CD4-positive, alpha-beta T cell treated with Interleukin-17A for 1 hour (primary cell): ENCODE measurements at places on chromosomes 7 and 10.

DNA sequence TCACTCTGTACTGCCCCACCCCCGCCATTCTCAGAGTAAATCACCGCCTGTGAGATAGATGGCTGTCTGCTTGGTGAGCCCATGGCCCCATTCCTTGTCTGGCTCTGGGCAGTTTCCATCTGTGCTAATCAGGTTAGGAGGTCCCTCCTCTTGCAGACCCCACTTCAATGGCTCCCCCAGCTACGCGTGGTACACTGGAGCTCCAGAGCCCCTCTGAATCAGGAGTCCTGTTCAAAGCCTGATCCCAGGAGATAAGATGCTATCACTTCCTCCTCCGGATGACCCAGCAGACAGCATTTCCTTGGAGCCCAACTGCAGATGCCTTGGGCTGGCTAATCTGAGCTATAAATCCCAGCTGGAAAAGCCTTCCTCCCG, 122.3 kb downstream of the SH3PXD2A start:
- no peak for DNase-seq

DNA sequence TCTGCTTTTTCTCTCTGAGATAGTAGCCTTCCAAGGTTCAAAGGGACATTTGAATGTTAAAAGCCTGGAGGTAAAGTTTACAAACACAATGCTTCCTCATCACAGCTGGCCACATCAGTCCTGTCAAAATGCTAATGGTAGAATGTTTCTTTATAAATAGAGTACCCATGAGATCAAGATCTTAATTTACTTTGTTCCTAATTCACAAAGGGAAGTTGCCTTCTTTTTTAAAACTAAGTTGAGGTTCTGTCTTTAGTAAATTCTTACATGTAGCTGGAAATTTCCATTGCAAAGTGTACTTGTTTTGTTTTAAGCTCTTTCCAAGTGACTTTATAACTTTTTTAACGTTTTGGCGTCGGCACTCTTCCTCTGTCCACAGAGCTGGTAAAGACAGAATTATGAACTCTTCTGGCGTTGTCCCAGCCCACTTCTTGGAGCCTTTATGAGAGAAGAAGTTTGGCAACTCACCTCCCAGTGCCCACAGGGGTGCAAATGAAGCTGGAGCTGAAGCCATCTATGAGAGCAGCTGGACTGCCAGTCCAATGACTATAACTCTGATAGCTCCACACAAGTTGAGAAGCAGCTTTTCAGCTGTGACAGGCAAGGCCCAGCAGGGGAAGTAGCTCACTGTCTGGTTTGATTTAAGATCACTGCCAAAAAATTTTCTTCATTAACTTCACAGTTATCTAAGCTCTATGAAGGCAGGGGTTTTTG, 23.3 kb downstream of the FZD1 start:
- no peak for DNase-seq

DNA sequence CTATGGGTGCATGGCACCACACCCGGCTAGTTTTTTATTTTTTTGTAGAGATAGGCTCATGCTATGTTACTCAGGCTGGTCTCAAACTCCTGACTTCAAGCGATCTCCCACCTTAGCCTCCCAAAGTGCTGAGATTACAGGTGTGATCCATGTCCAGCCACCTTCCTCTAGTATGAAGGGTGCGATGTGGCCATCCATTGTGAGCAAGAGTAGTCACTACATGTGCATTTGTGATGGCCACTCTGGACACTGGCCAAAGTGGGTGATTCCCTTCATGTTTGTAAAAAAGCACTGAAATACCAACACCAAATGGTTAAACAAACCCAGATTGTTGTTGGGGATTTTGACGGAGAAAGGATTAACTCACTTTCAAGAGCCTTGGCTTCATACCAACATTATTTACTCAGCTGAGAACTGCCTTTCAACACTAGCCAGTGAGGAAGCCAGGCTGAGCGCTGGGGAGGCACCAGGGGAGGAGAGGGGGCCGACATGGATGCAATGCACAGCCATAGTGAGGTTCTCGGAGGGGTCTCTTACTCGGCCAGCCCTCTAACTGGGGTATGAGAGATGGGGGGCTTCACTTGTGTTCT, 198.1 kb upstream of the LYZL2 start:
- no peak for DNase-seq

GRCh38 chr7:149690688-149691446, 82.5 kb downstream of the ZNF467 start:
- DNase-seq = no peak

DNA sequence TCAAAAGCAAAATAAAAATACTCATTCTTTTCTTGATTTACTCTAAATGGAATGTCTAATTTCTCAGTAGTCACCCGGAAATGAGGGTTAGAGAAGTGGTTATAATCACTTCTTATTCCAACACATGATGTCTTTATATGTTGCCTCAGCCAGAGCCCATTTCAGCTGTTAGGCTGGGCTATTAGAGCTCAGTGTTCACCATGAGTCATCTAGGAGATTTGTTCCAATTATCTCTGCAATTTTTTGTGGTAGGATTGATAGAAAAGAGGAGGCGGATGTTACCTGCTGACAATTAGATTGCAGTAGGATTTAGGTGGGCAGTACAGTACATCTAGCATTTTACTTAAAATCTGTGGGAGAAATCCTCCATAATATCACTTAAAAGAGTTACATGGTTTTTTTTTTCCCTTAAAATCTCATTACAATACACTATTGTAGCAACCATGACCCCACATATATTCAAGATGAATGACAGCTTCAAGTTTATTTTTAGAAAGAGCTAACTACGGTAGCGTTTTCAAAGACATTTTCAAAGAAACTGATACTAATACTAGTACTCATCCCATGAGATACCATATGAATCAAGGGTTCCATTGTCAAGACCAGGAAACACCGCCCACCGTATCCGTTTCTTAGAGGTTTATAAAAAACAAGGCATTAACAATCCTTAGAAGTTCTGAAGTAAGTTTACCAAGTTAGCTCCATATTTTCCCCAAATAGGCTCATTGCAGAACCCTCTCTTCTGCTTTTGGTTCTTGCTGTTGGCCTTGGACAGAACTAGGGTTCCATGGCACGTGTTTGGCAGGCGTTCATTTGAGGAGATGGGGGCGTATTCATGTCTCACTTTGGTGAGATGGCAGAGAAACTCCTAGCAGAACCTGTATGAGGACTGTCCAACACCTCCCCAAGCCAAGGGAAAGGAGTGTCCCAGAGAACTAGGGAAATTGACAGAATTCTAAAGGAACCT, 10.4 kb downstream of the CPA2 start:
- DNase-seq = no peak

- no peak for DNase-seq
Measured at GRCh38 chr10:133229265-133230043, 563 bp upstream of the UTF1 start.

- no peak for DNase-seq
Measured at GRCh38 chr7:104551226-104551625, 222.8 kb downstream of the LHFPL3 start.

GRCh38 chr7:154881026-154881425, 121.9 kb downstream of the PAXIP1 start:
- no peak for DNase-seq

GRCh38 chr7:123282181-123282580, 82.4 kb upstream of the SLC13A1 start:
- DNase-seq = no peak

GRCh38 chr10:47091421-47091820, 180.2 kb downstream of the PTPN20 start:
- DNase-seq = no peak

GRCh38 chr7:139730746-139731612, 46.8 kb downstream of the HIPK2 start:
- peak; percentile 19 for DNase-seq

DNA sequence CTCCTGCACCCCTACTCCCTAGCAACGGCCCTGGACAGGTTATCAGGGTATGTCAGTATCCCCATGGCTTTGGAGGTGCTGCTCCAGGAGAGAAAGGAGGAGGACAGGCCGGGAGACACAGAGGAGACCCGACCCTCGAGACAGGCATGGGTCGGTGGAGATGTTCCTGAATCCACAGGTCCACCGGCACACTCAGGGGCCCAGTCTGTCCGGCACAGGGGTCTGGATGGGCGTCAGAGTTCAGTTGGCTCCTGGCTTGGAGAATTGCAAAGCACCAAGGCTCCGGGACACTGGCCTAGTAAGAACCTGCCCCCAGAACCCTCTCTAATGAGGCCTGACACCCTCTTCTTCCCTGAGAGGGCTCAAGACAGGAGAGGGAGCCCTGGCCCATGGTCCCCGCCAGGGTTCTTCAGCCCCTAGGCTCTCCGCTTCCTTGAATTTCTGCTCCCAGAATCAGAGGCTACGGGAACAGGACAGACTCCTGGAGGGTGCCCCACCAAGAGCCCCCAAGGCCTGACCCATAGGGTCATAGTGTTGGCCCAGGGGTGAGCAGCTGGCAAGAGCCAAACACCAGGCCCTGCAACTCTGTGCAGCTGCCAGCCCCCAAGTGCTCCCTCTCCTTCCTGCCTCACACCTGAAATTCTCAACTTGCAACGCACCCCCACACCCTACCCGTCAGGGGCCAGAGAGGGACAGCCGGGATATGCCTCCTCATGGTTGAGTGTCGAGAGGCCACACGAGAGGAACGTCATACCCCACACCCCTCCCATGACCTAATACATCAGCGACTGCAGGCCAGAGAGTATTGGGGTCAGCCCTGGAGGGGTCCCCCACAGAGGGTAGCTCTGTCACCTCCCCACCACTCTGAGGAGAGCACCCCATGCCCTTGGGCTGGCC, 5.5 kb upstream of the IRF5 start:
- DNase-seq = no peak

- no peak for DNase-seq
Measured at GRCh38 chr10:49527061-49527460, 11.9 kb downstream of the ERCC6 start.

GRCh38 chr10:100009283-100009792, 409 bp downstream of the DNMBP start:
- DNase-seq = no peak

GRCh38 chr10:43606323-43607198, at the start of gene ZNF485:
TSS of gene ZNF485 (plus strand) at chr10:43606438. CDS start at chr10:43607051, 613 bp downstream.
- peak; percentile 67 for DNase-seq

- DNase-seq = no peak
Measured at GRCh38 chr7:2585446-2585845, 26.7 kb downstream of the IQCE start.

DNA sequence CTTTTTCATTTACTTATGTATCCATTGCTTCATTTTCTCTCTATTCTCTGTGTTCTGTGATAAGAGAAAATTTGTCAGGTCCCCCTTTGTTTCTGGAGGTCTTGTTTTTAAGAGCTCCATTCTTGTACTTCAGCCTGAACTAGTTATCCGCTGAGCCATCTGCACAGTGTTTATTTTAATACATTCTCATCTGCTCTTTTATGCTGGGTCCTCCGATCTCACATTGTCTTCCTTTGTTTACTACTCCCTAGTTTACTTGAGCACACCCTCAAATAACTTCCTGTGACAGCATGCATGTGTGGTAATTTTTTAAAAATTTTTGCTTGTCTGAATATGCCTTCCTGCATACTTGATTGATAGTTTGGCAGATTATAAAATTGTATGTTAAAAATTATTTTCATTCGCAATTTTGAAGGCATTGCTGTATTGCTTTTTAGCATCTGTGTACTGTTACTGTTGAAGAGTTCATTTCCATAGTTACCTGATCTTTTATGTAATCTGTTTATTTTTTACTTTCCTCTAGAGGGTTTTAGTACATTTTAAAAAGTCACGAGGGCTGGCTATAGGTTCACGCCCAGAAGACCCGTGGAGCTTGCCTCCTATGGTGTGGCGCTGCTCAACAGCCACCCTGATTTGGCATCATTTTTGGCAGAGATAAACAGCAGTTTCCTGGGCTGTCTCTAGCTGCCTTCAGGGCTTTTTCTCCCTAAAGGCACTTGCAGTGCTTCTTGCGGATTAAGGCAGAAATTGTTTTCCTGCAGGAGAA, 31.9 kb downstream of the RSBN1L start:
- DNase-seq = no peak

- DNase-seq = peak; percentile 30
Measured at GRCh38 chr7:131103997-131104396, 223.7 kb upstream of the MKLN1 start.

DNA sequence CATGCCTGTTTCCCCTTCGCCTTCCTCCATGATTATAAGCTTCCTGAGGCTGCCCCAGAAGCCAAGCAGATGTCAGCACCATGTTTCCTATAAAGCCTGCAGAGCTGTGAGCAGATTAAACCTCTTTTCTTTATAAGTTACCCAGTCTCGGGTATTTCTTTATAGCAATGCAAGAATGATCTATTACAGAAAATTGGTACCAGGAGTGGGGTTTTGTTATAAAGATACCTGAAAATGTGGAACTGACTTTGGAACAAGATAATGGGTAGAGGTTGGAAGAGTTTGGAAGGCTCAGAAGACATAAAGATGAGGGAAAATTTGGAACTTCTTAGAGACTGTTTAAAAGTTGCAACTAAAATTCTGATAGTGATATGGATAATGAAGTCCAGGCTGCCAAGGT, 4.8 kb upstream of the RSU1 start:
- no peak for DNase-seq

GRCh38 chr10:81784111-81784597, 90.8 kb upstream of the NRG3 start:
- no peak for DNase-seq

GRCh38 chr10:102279104-102279503, 33.8 kb downstream of the GBF1 start:
- no peak for DNase-seq

DNA sequence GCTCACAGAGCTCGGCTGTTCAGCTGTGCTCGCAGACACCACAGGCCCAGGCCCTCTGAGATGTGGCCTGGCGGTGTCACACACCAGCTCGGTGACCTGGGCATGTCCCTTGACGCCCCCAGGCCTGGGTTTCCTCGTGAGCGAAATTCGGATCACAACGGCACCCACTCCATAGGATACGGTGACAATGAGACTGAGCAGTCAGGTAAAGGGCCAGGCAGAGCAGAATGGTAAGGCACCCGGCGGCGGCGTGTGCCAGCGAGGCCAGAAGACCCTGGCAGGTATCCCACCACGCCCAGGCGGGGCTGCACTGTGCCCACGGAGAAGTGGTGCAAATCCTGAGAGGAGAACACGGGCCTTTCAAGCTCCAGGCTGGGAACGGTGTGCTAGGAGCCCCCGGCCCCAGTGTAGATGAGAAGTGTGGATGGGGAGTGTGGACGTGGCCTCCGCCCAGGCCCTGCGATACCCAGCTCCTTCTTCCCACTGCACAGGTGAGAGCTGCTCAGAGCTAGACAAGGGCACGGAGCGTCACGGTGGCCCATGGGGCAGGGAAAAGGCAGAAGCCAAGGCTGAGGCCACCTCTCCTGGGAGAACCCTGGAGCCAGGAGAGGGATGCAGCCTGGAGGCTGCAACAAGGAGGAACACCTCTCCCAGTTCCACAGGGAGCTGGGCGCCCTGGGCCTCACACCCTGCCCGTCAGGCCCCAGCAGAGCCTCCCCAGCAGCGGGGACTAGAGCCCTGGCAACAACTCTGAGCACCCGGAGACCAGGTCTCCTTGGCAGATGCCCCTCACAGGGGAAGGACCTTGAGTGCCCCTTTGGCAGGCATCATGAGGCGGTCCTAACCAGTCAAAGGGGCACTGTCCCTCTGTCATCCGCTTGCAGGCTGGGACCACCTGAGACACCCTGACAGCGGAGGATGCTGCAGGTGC, 219.1 kb downstream of the MAD1L1 start:
- no peak for DNase-seq
